ENCODE measurements at places on chromosomes 7 and 10.

GRCh38 chr7:22698767-22699166 is 28.2 kb upstream of the IL6 start:
- peak; percentile 35 for DNase-seq

- no peak for DNase-seq
Measured at GRCh38 chr7:93923942-93924341, 2.4 kb downstream of the GNG11 start.

GRCh38 chr7:1555813-1556543 is at the start of gene TMEM184A:
TMEM184A (minus strand) TSS chr7:1556205; CDS start chr7:1555484, 721 bp downstream.
- peak; percentile 44 for DNase-seq

- peak; percentile 13 for DNase-seq
Measured at GRCh38 chr10:35339942-35340341, 3.6 kb downstream of the CCNY start.

DNA sequence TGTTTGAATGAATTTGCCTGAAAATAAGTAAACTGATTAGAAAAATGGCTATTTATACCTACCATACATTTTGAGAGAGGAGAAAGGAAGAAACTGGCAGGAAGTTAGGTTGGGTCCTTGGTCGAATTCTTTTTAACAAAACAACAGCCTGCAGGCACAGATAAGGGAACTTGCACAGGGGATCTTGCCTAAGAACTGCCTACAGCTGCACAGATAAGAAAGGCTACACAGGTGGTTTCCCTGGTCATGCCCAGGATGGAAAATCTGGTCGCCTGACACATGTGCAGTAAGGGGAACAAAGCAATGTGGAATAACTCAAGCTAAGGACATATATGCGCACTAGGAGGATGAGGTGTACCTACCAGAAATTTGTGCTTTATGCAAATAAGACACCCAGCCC is 732.1 kb upstream of the POT1 start:
- no peak for DNase-seq

GRCh38 chr10:33661580-33662336 is 327.3 kb upstream of the NRP1 start:
- no peak for DNase-seq

DNA sequence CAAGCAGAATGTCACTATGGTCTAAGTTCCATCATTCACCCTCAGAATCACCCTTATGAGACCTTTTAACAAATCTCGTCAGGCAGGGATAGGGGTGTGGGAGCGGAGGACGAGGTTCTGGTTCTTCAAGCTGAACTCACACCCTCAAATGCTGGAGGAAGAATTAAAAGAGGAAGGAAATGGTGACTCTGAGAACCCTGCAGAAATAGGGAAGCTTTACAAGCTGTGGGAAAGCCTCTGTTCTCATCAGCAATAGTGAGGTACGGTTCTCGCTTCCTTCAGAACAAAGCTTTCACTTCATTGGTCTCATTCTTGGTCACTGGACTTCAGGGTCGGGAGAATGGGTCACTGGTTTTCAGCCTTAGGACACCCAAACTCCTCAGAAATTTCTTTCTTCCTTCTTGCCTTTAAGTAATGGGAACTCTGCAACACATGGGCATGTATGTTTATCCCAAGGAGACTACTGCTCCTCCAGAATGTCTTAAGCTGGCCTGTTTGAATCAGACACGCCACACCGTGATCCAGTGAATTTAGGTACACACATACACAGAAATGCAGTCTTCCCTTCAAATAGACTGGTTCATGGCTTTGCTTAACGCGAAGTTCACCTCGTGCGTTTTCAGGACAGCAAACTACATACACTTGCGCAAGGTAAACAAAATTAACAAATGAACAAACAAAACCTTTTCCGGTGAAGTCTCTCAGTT is 226.0 kb downstream of the SFMBT2 start:
- DNase-seq: no peak

DNA sequence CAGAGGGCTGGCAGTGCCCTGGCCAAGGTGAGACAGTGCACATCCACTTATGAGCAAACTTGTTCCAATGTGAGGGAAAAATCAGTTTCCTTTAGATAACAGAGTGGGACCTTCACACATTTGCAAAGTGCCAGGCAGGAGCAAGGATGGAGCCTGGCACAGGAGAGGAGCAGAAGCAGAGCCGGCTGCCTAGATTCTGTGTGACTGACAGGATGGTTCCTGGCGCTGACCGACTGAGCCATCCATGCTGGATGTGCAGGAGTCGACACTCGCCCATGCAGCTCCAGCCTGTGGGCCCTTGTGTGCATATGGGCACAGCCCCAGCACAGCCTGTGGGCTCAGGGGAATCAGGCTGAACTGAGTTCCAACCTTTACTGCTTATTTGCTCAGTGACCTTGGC is 346.5 kb downstream of the GRID1 start:
- DNase-seq: no peak

DNA sequence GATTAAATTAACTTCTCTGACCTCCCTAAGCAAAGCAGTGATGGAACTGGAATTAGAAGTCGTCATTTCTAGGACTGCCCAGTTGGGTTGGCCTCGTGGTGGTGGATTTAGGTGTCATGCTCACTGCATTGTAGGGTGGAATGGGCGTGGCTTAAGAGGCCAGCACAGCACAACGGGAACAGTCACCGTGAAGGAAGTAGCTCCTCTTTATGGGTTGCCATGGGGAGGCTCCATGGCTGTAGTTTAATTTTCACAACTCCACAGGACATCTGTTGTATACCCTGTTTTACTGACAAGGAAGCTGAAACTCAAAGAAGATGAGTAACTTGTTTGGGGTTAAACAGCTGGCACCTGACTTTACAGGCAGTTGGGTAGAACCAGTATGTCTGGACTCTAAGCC is 208.3 kb downstream of the CELF2 start:
- peak; percentile 82 for DNase-seq

GRCh38 chr10:33260403-33261149 is 73.9 kb downstream of the NRP1 start:
- no peak for DNase-seq

GRCh38 chr7:40673285-40673684 is 538.5 kb downstream of the SUGCT start:
- DNase-seq: no peak

DNA sequence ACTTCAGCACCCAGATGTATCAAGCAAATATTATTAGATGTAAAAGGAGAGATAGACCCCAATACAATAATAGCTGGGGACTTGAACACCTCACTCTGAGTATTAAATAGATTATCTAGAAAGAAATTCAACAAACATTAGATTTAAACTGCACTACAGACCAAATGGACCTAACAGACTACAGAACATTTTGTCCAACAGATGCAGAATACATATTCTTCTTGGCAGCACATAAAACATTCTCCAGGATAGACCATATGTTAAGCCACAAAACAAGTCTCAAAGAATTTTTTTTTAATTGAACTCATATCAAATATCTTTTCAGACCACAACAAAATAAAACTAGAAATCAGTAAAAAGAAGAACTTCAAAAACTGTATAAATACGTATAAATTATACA is 130.4 kb downstream of the MTERF1 start:
- DNase-seq: no peak

DNA sequence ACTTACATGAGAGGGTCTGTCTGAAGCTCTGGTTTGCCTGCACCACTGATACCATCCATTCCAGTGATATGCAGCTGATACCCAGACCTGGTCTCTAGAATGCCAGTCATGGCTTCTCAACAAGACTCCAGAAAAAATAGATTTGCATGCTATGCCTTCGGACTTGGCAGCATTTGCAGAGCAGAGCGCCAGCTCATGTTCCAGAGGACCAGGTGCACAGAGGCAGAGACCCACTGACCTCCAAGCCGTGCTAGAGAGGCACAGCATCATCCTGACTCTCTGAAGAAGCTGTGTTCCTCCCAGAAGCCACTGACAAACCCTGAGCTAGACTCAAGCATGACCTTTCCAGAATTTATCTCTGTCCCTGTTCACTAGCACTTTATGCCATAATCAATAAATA is 6.9 kb upstream of the PRKAG2 start:
- no peak for DNase-seq

DNA sequence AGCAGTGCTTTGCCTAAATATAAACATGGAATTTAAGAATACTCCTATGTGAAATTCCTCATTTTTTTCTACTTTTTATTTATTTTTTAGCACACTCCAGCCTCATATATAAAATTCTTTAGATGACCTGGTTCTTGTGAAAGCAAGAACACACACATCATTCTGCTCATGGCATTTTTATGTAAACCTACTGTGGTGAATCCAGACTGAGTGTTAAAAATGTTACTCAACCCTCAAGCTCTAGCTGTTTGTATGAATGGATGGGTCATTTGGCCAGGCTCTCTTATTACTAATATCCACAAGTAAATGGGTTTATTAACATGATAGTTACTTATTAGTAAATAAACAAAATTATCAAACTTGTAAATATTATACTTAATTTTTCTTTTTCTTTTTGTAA is 551.7 kb upstream of the LRRN3 start:
- no peak for DNase-seq
